Forelimb muscle (tissue), 1 donor: ENCODE measurements at places on chromosomes 6 and 20. TPM values are rescaled to one million over a fixed set of nuclear protein-coding genes. Genes with fewer than 3 reads are reported as not detected.

Gene DEF6
- polyA plus RNA-seq: 4.9 TPM

Gene PNPLA1
- 0.06 TPM for polyA plus RNA-seq

Gene RUNX2
- polyA plus RNA-seq: 0.66 TPM

Gene SDC4
- 8.5 TPM for polyA plus RNA-seq

Gene NOL4L
- polyA plus RNA-seq: 14.8 TPM

Gene HLA-DRB1
- 9.4 TPM for polyA plus RNA-seq

Gene ZDHHC14
- 4.1 TPM for polyA plus RNA-seq

Gene IRF4
- polyA plus RNA-seq: 0.65 TPM
